ENCODE measurements at places on chromosomes 6 and 20.

- DNase-seq, result no peak
Measured at GRCh38 chr6:170237999-170238740, 52.7 kb downstream of the DLL1 start.

- DNase-seq, result no peak
Measured at GRCh38 chr20:37781626-37782025, 87.8 kb downstream of the CTNNBL1 start.

- DNase-seq, result no peak
Measured at GRCh38 chr20:19288061-19288460, 75.6 kb downstream of the SLC24A3 start.

- no peak for DNase-seq
Measured at GRCh38 chr20:52461582-52461981, 270.0 kb upstream of the ZFP64 start.

DNA sequence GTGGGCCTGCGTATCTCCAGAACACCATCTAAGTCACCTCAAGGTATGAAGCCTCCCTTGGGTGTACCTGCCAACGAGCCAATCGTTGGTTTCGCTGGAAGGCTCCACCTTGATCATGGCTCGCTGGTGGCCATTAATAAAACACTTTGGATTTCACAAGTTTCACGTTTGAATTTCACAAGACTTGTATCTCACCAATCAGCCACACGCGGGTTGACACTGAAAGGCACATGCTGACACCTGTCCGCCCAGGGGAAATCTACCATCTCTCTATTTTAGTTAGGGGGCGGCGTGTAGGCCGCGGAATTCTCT is 586 bp upstream of the HMGA1 start:
- no peak for DNase-seq

- no peak for DNase-seq
Measured at GRCh38 chr6:161745594-161746141, 471.8 kb upstream of the AGPAT4 start.

GRCh38 chr6:141540207-141540606 is 592.5 kb upstream of the GJE1 start:
- no peak for DNase-seq

- DNase-seq, result no peak
Measured at GRCh38 chr6:107819964-107820337, 4.2 kb downstream of the SCML4 start.

- DNase-seq, result no peak
Measured at GRCh38 chr6:128242765-128243403, 277.5 kb downstream of the PTPRK start.

DNA sequence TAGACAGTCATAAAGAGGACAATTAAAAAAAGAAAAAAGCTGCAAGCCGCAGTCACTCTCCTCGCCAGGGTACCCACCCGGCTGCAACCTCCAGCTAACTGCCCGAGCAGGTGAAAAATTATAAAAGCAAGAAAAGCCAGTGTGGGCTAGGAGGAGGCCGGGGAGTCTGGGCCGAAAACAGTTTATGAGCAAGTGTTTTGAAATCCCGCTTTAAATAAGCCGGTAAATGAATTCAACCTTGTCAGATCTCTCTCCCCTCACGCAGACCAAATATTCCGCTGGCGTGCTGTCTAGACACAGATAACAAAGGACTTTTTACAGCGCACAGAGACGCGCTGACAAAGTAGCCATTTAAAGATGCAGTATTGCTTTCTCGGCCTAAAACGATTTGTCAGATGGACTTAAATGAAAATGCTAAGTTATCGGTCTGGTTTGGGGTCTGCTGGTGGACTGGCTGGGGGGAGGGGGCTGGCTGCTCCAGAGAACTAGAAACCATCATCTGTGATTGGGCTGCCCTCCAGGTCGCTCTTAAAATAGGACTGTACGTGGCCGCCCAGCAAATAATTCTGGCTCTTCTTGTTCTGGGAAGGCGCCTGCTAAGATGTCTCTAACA is 24.6 kb downstream of the PMEPA1 start:
- DNase-seq, result peak; percentile 78

- DNase-seq, result peak; percentile 54
Measured at GRCh38 chr6:82651845-82652335, 288.3 kb downstream of the TPBG start.
